ENCODE measurements at places on chromosomes 12 and 14. TPM values are rescaled to one million over a fixed set of nuclear protein-coding genes. Genes with fewer than 3 reads are reported as not detected.

Gene C3AR1
- 0.68 TPM for total RNA-seq

- H3K27me3 ChIP-seq, result peaks cover 45% of the 10 kb centered on the region
- no peak overlapping the region for H3K27ac ChIP-seq
These were observed 4.7 kb downstream of the ACVRL1 start for GRCh38 chr12:51911788-51912711.

- peaks cover 17% of the 10 kb centered on the region for H3K4me1 ChIP-seq
- no peak overlapping the region for H3K27ac ChIP-seq
- H3K36me3 ChIP-seq, result no peaks in the 10 kb centered on the region
- H3K27me3 ChIP-seq, result peaks cover 6% of the 10 kb centered on the region
- peak overlapping the region; percentile 84 for H3K4me3 ChIP-seq
These were observed 106.6 kb downstream of the PRICKLE1 start for GRCh38 chr12:42482748-42483520.

DNA sequence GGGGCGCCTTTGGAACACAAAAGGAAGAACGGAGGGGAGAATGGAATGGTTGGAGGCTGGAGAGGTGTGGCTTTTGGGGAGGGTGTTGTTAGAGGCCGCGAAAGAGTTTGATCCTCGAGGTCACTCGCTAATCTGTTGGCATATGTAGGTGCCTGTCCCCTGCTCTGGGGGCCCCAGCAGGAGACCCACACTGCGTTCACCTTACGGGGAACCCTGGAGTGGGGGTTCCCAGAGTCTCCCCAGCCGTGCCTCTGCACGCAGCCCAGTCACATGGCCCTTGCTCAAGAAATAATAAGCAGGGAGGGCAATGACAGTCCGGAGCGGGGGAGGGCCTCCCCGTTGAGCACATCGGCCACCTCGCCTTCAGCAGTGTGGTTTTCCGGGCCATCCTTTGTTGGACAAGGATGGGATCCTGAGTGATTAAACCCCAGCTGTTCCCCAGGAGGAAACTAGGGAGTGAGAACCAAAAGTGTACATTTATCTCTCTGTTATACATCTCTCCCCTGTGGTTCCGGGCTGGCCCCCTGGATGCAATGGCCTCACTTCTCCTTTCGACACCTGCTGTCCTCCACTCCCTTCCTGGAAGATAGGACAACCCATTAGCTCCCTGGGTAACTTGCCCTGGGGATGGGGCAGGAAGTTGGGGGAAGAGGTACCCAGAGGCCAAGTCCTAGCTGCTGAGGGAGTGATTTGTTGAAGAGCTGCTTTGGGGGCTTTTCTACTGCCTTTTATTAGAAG lies 1.3 kb downstream of the PLEKHG3 start:
- peak overlapping the region; percentile 68 for H3K4me3 ChIP-seq
- H3K27me3 ChIP-seq, result no peaks in the 10 kb centered on the region
- H3K36me3 ChIP-seq, result no peaks in the 10 kb centered on the region
- peaks cover 28% of the 10 kb centered on the region for H3K4me1 ChIP-seq
- DNase-seq, result no peak
- H3K27ac ChIP-seq, result peak overlapping the region; percentile 80

GRCh38 chr12:268483-268840 lies 5.8 kb upstream of the SLC6A13 start:
- DNase-seq, result no peak
- H3K36me3 ChIP-seq, result no peaks in the 10 kb centered on the region
- H3K27me3 ChIP-seq, result no peaks in the 10 kb centered on the region
- no peak overlapping the region for H3K27ac ChIP-seq
- peaks cover 4% of the 10 kb centered on the region for H3K4me1 ChIP-seq

DNA sequence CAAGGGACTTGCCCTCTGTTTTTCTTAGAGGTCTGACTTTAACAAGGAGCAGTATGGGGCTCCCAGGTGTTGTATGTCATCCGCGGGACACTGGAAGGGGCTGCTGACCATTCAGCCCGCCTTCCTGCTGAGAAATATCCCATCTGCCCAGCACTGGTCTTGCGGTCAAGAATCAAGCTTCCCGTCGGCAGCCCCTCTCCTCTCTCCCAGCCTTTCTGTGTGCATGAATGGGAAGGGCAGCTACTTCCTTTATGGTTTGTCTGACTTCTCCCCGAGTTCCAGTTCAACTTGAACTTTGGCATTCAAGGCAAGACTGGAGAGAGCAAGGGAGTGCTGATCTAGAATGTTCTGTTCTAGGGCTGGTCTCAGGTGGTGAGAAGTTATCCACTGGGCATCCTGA lies 51.5 kb downstream of the PSMA6 start:
- H3K36me3 ChIP-seq, result no peaks in the 10 kb centered on the region
- no peak overlapping the region for H3K4me3 ChIP-seq
- peaks cover 32% of the 10 kb centered on the region for H3K4me1 ChIP-seq
- H3K27me3 ChIP-seq, result no peaks in the 10 kb centered on the region
- DNase-seq, result no peak

GRCh38 chr14:77037215-77037937 lies 8.9 kb upstream of the IRF2BPL start:
- H3K27ac ChIP-seq, result peak overlapping the region; percentile 61
- no peak overlapping the region for H3K4me3 ChIP-seq
- peaks cover 53% of the 10 kb centered on the region for H3K4me1 ChIP-seq

DNA sequence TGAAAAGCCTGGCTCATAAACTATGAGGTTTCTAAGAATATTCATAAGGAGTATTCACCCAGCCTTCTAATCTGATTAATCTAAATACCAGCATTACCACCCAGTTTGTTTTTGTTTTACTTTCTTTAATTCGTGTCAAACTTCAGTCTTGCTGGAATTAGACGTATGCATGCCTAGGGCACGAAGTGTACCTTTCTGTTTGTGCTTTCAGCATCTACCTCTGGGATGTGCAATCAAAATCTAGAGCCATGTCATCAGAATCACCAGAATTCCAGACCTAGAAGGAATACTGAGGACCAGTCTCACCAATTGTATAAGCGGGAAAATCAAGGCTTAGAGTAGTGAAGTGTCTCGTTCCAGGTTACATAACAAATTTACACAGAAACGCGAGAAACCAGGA lies 57.3 kb downstream of the KITLG start:
- H3K4me3 ChIP-seq, result no peak overlapping the region
- H3K4me1 ChIP-seq, result no peaks in the 10 kb centered on the region
- H3K27me3 ChIP-seq, result no peaks in the 10 kb centered on the region
- no peak overlapping the region for H3K27ac ChIP-seq
- H3K36me3 ChIP-seq, result no peaks in the 10 kb centered on the region

DNA sequence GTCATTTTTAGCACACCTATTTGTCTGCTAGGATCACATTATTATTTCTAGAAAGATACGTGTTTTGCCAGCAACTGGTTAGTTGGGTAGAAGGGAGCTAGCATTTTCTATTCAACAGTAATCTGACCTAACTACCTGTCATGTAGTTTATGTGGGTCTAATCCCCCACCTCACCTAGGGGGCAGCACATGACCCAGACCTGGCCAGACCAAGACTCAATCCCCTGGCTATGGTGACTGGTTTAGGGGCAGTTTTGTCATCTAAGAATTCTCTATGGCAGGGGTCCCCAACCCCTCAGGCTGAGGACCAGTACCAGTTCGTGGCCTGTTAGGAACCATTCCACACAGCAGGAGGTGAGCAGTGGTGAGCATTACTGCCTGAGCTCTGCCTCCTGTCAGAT lies 29.5 kb upstream of the EVL start:
- H3K4me3 ChIP-seq, result no peak overlapping the region
- H3K27ac ChIP-seq, result no peak overlapping the region
- H3K27me3 ChIP-seq, result no peaks in the 10 kb centered on the region
- H3K36me3 ChIP-seq, result no peaks in the 10 kb centered on the region
- DNase-seq, result no peak

Gene ARMH4
- total RNA-seq, result not detected

- H3K4me3 ChIP-seq, result no peak overlapping the region
- no peaks in the 10 kb centered on the region for H3K4me1 ChIP-seq
- H3K27ac ChIP-seq, result no peak overlapping the region
- no peaks in the 10 kb centered on the region for H3K36me3 ChIP-seq
- no peak for DNase-seq
These were observed 2.1 kb upstream of the GTSF1 start for GRCh38 chr12:54475537-54475936.

GRCh38 chr12:90455756-90456155 lies 499.2 kb downstream of the CCER1 start:
- DNase-seq, result no peak
- no peaks in the 10 kb centered on the region for H3K36me3 ChIP-seq
- H3K4me3 ChIP-seq, result no peak overlapping the region
- H3K27me3 ChIP-seq, result no peaks in the 10 kb centered on the region
- no peak overlapping the region for H3K27ac ChIP-seq

GRCh38 chr14:93057586-93058280 lies 58.0 kb downstream of the ITPK1 start:
- no peaks in the 10 kb centered on the region for H3K27me3 ChIP-seq
- H3K36me3 ChIP-seq, result no peaks in the 10 kb centered on the region
- no peak overlapping the region for H3K27ac ChIP-seq
- DNase-seq, result no peak
- H3K4me1 ChIP-seq, result no peaks in the 10 kb centered on the region
- H3K4me3 ChIP-seq, result no peak overlapping the region

GRCh38 chr14:27715561-27715960 lies 1051.0 kb upstream of the FOXG1 start:
- H3K4me3 ChIP-seq, result no peak overlapping the region
- DNase-seq, result no peak
- H3K4me1 ChIP-seq, result no peaks in the 10 kb centered on the region
- H3K27me3 ChIP-seq, result no peaks in the 10 kb centered on the region

- H3K36me3 ChIP-seq, result no peaks in the 10 kb centered on the region
- H3K4me3 ChIP-seq, result no peak overlapping the region
- H3K27me3 ChIP-seq, result no peaks in the 10 kb centered on the region
- H3K4me1 ChIP-seq, result no peaks in the 10 kb centered on the region
- H3K27ac ChIP-seq, result no peak overlapping the region
- DNase-seq, result no peak
These were observed 36.6 kb upstream of the PIK3C2G start for GRCh38 chr12:18224745-18225144.

DNA sequence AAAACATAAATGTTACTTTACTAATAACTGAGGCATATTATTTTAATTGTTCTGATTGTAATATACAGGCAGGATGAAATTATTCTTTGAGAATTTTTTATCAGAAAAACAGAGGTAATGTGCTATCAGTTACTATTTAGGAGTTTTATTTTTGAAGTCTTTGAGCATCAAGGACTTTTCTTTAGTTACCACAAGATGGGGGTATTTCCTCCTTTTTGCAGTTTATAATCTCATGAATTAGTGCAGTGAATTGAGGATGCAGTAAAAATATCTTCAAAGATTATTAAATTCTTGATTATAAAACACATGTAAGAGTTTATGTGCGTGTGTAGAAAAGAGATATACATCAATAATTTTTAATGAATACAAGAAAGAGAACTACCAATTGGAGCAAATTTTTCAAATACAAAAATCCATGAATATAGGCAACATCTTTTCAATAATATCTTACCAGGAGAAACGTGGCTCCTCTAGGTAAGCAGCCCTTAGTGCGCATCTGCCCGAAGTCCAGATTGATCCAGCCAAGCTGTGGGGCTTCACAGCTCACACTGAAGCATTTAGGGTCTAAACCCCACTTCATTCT lies 71.6 kb downstream of the ERGIC2 start:
- no peak overlapping the region for H3K27ac ChIP-seq
- DNase-seq, result no peak
- no peaks in the 10 kb centered on the region for H3K36me3 ChIP-seq
- H3K4me3 ChIP-seq, result no peak overlapping the region
- H3K4me1 ChIP-seq, result no peaks in the 10 kb centered on the region
- no peaks in the 10 kb centered on the region for H3K27me3 ChIP-seq

GRCh38 chr12:50750366-50750765 lies 13.5 kb upstream of the ATF1 start:
- no peaks in the 10 kb centered on the region for H3K4me1 ChIP-seq
- no peak overlapping the region for H3K4me3 ChIP-seq
- H3K36me3 ChIP-seq, result peaks cover 21% of the 10 kb centered on the region
- no peak for DNase-seq
- H3K27ac ChIP-seq, result no peak overlapping the region

DNA sequence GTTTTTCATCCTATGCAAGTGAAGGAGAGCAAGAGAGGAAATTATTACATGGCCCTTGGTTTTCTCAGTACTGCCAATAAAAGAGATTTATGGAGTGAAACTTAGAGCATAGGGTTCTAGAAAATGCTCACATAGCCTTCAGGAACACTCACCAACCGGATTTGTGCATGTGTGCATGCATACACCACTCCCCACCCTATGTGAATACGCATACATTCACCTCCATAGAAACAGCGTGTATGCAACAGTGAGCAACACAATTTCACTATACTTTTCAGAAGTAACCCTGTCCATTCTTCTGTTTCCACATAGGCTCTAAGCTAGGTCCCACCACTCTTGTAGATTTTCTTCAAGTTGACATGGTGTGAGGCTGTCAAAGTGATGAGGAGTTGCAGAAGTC lies 31.5 kb upstream of the HOXC13 start:
- no peaks in the 10 kb centered on the region for H3K4me1 ChIP-seq
- no peak for DNase-seq
- peaks cover 4% of the 10 kb centered on the region for H3K27me3 ChIP-seq
- no peak overlapping the region for H3K4me3 ChIP-seq
- H3K27ac ChIP-seq, result no peak overlapping the region

DNA sequence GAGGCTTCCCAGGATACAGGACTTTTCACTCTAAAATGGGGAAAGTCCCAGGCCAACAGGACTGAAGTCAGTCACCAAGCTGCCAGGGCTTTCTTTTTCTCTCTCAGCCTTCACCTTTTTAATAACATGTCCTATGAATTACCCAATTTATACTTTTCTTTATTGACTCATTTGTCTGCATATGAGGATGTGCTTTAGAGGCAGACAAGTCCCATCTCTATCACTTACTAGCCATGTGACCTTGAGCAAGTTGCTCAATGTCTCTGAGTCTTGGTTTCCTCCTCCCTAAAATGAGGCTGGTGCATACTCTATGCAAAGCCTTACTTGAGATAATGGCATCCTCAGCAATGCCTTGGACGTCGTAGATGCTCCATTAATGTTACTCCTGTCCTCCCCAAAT lies 98.1 kb upstream of the TMPO start:
- no peak overlapping the region for H3K27ac ChIP-seq
- H3K36me3 ChIP-seq, result no peaks in the 10 kb centered on the region
- peaks cover 11% of the 10 kb centered on the region for H3K27me3 ChIP-seq
- no peak for DNase-seq
- H3K4me3 ChIP-seq, result no peak overlapping the region

Measured in T-cell (primary cell).